ENCODE measurements at places on chromosomes 1 and 21.

DNA sequence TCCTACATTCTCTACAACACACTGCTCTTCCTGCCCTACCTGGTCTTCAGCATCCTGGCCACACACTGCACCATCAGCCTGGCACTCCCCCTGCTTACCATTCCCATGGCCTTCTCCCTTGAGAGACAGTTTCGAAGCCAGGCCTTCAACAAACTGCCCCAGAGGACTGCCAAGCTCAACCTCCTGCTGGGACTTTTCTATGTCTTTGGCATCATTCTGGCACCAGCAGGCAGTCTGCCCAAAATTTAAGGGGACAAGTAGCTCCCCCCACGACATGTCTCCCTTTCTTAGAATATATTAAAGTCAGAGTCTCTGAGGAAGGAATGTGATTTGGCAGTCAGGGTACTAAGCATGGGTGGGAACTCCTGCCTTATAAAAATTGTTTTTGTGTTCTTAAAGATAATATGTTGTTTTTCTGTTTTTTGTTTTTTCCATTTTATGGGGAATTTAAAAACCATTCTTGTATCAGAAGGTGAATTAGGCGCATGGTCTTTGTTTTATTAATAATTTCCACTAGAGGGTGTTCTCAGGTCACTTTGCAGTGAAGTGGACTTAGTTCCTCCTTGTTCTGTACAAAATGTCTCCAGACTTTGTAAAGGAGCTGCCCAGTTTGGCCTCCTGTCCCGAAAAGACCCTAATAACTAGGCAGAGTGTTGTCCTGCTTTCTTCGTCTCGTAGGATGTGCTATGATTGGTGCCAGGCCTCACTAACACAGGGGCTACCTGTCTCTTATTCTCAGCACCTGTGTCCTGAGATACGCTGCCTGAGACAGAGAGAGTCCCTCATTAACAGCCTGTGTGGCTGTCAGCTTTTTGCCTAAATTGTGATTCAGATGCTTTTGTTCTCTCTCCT, 13.1 kb downstream of the UBIAD1 start:
- no peak for DNase-seq

GRCh38 chr1:167856711-167857418, 57.1 kb downstream of the ADCY10 start:
- DNase-seq = no peak

DNA sequence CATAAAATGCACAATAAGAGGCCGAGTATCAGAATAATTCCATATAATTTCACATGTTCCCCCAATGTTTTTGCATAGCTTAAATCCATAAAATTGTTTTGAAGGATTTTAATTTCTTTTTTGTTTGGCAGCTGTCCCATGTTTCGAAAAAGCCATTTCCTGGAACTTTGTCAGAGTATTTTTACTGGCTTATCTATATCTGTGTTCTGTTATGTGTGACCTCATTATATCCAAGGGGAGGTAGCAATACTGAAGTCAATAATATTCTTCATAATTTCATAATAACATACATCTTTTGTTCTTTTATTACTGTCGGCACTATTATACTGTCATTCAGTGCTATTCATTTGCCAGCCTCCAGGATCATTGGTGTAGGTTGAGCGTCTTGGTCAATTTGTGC, 9.4 kb upstream of the BACH1 start:
- DNase-seq = no peak

- peak; percentile 36 for DNase-seq
Observed at GRCh38 chr1:116751146-116751545, 3.1 kb upstream of the CD2 start.

DNA sequence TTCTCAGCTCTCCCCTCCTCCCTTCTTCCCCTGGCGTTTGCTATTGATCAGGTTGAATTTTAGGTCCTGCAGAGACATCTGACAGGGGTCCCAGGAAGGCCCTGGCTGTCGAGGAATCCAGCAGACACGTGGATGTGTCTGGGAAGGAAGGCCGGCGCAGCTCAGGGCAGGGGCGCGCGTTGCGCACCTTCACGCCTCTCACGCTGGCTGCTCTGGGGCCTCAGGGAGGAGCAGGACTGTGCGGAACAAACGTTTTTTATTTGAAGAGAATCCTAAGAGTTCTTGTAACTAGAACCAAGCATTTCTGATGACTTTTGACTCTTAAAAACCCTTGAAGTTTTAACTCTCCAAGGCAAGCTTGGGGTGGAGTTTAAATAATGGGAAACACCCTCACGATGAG, 54.2 kb downstream of the SLC37A1 start:
- peak; percentile 6 for DNase-seq

- no peak for DNase-seq
Observed at GRCh38 chr21:42198929-42199867, 19.7 kb upstream of the ABCG1 start.

GRCh38 chr21:45405271-45405818, 380 bp downstream of the COL18A1 start:
- no peak for DNase-seq

DNA sequence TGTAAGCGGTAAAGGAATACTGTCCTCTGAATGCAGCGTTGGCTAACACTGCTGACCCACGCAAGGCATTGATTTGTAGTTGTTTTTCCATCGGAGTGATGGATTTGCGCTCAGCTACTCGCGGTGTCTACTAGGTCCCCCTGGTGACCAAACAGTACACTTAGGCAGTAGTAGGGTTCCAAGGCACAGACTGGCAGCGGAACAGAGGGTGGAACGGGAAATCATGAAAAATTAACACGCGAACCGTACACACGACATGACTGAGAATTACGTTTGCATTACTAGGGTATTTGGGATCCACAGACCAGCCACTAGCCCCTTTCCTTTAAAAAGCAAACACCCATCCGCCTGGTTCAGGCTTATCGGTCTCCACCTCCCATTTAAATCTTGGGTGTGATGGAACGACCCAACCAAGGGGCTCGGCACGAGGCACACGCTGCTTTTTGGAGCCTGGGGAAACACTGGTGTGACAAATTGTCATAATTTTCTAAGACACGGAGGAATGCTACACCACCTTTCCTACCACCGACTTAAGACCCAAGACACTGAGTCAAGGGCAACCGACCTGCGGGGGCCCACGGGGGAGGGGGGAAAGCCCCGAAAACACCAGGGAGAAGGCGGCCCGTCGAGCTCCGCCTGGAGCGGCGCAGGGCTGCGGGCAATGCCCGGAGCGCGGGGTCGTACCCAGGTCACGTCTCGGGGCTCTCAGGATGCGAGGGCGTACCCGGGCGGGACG, 699 bp downstream of the DIPK1A start:
- no peak for DNase-seq

- DNase-seq = no peak
Observed at GRCh38 chr1:8370046-8370881, 52.4 kb downstream of the SLC45A1 start.

DNA sequence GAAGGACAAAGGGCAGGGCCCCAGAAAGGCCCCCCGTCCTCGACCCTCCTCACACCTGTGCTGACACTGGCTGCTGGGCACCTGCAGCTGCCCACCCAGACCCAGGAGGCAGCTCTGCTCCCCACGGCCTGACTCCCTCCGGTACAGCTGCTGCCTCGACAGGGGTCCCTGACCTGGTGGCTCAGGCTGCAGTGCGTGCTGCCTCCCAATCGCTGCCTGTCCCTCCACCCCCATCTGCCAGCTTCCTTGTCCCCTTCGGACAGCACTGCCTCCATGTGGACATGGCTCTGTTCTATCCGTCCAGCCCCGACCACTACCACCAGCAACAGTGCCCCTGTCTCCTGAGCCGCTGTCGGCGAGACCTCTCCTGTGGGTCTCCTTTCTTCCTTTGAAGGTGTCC, 4.1 kb downstream of the NOC2L start:
- no peak for DNase-seq

DNA sequence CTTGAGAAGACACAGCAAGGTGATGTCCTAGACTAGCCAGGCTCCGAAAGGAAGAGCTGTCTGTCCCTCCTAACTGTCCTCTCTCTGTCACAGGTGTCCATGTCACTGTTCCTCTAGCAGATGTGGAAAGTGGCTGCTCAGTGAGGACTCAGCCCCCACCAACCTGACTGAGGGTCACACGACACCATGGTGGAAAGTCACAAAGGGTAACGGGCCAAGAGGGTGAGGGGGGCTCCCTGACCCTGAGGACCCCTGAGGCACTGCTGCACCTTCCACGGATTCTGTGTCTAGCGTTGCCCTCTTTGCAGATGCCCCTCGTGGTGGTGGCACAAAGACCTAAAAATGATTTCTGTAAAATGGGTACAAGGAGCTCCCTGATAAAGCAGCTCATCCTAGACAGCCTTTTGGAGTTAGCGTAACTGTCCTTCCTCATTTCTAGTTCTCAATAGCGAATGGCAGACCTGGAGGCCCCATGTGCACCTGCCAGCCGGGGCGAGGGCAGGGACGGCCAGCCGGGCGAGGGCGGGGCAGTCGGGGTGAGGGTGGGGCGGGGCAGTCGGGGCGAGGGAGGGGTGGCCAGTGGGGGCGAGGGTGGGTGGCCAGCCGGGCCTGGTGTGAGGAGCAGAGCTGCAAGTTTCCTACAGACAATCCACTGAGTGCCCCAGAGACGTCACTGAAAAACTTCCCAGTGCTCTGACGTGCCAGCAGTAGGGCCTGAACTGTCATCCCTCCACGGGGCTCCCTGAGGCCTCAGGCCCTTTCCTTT, 23.4 kb downstream of the POFUT2 start:
- DNase-seq = no peak

DNA sequence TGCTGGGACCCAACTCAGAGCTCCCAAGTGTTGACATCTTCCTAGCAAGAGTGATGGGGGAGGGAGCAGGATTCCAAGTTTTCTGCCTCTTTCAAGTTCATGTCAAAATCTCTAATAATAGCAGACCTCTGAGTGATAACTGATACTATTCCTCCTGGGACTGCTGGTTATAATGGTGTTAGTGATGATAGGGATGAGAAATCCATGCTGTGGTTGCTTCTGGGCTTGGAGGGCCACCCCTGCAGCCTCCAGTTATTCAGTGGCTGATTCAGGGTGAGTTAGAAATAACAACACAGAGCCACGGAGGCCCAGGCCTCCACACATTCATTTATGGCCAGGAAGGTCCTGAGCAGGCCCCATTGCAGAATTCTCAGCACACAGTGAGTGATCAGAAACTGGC, 40.6 kb upstream of the ARTN start:
- DNase-seq = no peak

DNA sequence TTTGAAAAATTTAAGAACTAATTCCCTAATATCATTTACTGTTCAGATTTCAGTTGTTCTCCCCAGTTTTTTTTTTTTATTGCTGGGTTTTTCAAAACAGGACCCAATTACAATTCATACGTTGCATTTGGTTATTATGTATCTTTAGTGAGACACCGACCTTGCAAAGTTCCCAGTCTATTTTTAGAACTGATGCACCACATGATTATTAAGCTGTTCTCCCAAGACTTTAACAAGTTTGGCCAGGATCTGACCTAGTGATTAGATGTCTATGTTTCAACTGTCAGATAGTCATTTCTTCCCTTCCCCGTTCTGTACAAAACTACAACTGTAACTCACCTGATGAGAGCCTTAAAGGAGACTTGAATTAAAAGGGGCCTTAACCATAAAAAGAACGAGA, 7.9 kb downstream of the UBE2T start:
- DNase-seq = no peak

GRCh38 chr1:203264052-203264501, 34.6 kb upstream of the CHIT1 start:
- DNase-seq = no peak

DNA sequence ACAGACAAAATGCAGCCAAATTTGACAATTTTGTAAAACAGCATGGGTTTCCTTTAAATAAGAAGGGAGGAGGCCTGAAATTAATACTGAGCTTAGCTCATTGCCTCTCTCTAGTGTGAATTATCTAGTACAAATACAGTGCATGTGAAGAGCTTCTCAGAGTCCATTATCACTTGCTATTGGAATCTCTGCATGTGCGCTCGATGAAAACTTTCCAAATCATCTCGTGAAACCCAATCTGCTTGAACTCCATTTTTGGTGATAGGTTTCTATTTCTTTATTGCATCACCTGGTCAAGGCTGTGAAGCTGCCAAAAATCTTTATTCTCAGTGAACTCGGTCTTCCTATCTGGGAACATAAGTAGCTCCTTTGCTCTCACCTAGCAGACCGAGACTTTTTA, 49.5 kb upstream of the LYPLAL1 start:
- no peak for DNase-seq

DNA sequence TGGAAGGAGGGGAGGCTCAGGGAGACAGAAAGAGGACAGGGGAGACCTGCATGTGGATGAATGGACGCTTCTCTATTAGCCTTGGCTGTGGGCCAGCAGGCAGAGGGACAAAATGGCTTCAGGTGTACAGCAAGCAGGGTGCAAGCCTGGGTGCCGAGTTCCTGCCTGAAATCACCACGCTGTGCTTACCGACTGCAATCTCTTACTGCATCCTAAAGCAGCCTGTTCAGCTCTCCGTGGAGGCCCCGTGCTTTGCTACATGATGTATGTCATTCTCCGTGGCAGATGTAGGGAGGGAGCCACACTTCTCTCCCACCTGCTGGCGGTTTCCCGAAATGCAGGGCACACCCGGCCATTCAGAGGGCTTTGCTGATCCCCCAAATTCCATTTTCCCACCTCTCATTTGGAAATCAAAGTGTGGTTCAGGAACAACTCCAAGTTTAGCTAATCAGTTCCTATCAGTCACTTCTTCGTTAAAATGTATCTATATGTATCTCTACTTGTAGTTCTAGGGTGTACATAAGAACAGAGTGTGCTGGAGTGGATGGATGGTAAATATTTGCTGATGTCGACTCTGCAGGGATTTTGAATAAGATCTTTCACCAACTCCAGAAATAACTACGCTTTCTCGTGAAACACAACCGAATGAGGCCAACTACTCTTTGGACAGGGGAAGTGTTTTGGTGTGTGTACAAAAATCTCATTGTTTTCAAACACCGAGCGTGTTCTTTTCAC, 122.3 kb upstream of the BACE2 start:
- DNase-seq = no peak

GRCh38 chr1:201217146-201217545, 26.5 kb downstream of the IGFN1 start:
- DNase-seq = no peak

Measured in activated naive CD8-positive, alpha-beta T cell treated with anti-CD3 and anti-CD28 coated beads, Interleukin-2, amount 10 ng/mL, durations not matched to agents 7 days and 5 days (primary cell).